ENCODE measurements at places on chromosomes 13 and 19. TPM values are rescaled to one million over a fixed set of nuclear protein-coding genes. Genes with fewer than 3 reads are reported as not detected.
A peak's percentile ranks its signal among the peaks of the same experiment; 100 is the strongest.

DNA sequence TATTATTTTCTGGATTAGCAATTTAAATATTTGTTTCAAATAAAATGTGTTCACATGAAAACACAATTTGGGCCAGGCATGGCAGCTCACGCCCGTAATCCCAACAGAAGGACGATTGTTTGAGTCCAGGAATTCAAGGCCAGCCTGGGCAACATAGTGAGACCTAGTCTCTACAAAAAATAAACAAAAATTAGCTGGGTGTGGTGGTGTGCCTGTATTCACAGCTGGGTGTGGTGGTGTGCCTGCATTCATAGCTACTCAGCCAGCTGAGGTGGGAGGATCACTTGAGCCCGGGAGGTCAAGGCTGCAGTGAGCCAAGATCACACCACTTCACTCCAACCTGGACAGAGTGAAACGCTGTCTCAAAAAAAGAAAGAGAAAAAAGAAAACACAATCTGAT, 46.4 kb downstream of the KPNA3 start:
- peaks cover 10% of the 10 kb centered on the region for H3K4me1 ChIP-seq
- DNase-seq, result no peak
- no peaks in the 10 kb centered on the region for H3K27me3 ChIP-seq
- no peak overlapping the region for H3K4me3 ChIP-seq
- no peak overlapping the region for H3K27ac ChIP-seq

DNA sequence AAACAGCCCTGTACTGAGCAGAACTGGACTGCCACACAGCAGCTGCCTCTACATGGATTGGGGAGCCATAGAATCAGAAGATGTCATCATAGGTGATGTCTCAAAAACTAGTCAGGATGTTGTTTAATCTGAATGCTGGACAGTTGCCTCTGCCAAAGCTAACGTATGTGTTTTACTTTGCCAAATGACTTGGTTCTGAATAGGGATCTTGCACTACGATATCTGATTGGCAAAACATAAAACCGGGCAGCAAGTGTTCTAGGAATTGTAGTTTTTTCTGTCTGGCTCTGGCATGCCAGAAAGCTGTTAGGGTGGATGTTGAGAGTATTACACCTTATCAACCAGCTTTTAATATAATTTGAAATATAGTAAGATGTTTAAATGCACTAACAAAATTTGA, 645.9 kb downstream of the GPC5 start:
- H3K27ac ChIP-seq, result no peak overlapping the region
- H3K4me3 ChIP-seq, result no peak overlapping the region
- no peaks in the 10 kb centered on the region for H3K4me1 ChIP-seq
- peaks cover 5% of the 10 kb centered on the region for H3K27me3 ChIP-seq
- H3K36me3 ChIP-seq, result no peaks in the 10 kb centered on the region

DNA sequence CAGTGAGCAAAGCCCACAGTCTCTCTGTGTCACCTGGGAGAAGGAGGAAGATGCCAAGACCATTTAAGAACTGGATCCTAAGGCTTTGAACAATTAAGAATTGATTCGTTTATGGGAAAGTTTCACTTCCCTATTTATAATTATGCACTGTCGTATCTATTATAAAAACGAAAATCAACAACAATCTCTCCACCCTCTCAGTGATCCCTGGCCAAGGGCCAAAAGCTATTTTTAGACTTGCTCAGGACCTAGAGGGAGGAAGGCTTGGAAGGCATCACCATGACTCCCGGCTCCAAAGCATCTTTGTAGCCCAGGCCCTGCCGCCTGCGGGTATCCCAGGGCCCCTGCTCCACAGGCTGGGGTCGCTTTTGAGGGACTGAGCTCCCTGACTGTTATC, 1.3 kb downstream of the RHPN2 start:
- no peaks in the 10 kb centered on the region for H3K27me3 ChIP-seq
- peaks cover 11% of the 10 kb centered on the region for H3K4me1 ChIP-seq
- no peak for DNase-seq
- H3K4me3 ChIP-seq, result peak overlapping the region; percentile 74

DNA sequence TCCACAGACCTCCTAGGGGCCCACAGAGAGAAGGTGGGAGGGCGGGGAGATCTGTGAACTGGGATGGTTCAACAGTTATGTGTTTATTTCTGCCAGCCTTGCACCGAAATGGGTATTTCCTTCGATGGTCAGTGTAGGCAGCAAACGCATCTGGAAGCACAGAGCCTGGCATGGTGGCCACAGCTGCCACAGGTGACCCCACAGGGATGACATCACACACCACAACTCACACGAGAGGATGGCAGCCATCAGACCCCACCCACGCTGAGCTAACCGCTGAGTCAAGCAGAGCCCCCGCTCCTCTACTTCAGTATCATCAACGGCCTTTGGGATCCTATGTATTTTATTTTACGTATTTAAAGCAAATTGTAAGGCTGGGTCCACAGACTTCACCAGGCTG, 37.4 kb downstream of the NAXD start:
- no peak overlapping the region for H3K27ac ChIP-seq
- no peaks in the 10 kb centered on the region for H3K4me1 ChIP-seq
- DNase-seq, result no peak
- peaks cover 14% of the 10 kb centered on the region for H3K36me3 ChIP-seq
- no peaks in the 10 kb centered on the region for H3K27me3 ChIP-seq

- peaks cover 1% of the 10 kb centered on the region for H3K4me1 ChIP-seq
- no peak for DNase-seq
- no peaks in the 10 kb centered on the region for H3K36me3 ChIP-seq
- peaks cover 7% of the 10 kb centered on the region for H3K27me3 ChIP-seq
- H3K27ac ChIP-seq, result no peak overlapping the region
Observed at GRCh38 chr19:1502433-1503088, 10.3 kb downstream of the ADAMTSL5 start.

GRCh38 chr13:73695325-73695724, 438.9 kb downstream of the KLF12 start:
- no peak overlapping the region for H3K4me3 ChIP-seq
- DNase-seq, result no peak
- H3K4me1 ChIP-seq, result peaks cover 4% of the 10 kb centered on the region
- no peaks in the 10 kb centered on the region for H3K27me3 ChIP-seq
- H3K27ac ChIP-seq, result no peak overlapping the region
- peaks cover 14% of the 10 kb centered on the region for H3K36me3 ChIP-seq

GRCh38 chr13:20465218-20465879, 60.3 kb downstream of the CRYL1 start:
- no peak overlapping the region for H3K4me3 ChIP-seq
- DNase-seq, result no peak
- H3K27me3 ChIP-seq, result no peaks in the 10 kb centered on the region

DNA sequence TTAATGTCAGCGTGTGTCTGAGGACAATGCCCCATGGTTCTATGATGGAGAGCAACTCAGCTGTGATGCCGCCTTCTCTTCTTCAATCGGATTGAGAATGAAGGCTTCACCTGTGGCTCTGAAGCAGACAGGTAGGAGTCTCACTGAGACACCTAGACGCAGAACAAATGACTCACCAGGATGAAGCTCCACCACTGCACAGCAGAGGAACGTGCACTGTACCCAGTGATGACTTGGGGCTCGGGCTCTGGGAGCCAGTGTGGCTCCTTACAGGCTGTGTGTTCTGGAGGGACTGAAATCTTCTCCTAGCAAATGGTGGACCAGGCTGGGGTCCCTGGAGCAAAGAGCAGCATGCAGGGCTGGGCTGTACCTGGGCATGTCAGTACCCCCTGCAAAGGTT, 44.0 kb downstream of the CCDC70 start:
- DNase-seq, result no peak
- H3K27ac ChIP-seq, result no peak overlapping the region
- H3K36me3 ChIP-seq, result peaks cover 2% of the 10 kb centered on the region
- no peaks in the 10 kb centered on the region for H3K27me3 ChIP-seq
- H3K4me3 ChIP-seq, result no peak overlapping the region

DNA sequence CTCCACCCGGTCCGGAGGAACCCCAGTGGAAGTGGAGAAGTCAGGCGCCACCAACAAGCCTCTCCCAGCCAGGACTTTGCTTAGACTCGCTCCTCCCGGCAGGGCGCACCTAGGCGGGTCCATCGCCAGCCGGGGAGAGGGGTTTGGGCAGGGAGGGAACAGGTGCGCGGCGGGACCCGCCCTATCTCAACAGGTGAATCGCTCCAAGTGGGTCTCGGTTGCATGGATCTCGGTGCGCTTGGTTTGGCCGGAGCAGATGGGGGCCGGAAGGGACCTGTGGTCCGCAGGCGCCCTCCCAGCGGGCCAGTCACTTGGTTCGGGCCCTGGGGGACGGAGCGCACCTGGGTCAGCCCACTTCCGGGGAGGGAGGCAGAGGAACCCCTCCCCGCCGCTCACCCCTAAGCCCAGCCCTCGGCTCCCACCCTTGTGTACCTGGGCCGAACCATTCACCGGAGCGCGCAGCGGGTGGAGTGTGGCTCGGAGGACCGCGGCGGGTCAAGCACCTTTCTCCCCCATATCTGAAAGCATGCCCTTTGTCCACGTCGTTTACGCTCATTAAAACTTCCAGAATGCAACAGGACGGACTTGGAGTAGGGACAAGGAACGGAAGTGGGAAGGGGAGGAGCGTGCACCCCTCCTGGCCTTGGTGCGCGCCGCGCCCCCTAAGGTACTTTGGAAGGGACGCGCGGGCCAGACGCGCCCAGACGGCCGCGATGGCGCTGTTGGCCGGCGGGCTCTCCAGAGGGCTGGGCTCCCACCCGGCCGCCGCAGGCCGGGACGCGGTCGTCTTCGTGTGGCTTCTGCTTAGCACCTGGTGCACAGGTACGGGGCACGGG, at the start of gene LSR:
TSS of gene LSR (plus strand) at position 693 of the 836 bp plus-strand sequence. CDS start at position 714, 21 bp downstream.
- peak within 1 kb of the TSS; percentile 50 for H3K4me3 ChIP-seq
- peaks cover 3% of the 10 kb centered on the region for H3K36me3 ChIP-seq
- peaks cover 10% of the 10 kb centered on the region for H3K4me1 ChIP-seq
- H3K27ac ChIP-seq, result no peak within 1 kb of the TSS

DNA sequence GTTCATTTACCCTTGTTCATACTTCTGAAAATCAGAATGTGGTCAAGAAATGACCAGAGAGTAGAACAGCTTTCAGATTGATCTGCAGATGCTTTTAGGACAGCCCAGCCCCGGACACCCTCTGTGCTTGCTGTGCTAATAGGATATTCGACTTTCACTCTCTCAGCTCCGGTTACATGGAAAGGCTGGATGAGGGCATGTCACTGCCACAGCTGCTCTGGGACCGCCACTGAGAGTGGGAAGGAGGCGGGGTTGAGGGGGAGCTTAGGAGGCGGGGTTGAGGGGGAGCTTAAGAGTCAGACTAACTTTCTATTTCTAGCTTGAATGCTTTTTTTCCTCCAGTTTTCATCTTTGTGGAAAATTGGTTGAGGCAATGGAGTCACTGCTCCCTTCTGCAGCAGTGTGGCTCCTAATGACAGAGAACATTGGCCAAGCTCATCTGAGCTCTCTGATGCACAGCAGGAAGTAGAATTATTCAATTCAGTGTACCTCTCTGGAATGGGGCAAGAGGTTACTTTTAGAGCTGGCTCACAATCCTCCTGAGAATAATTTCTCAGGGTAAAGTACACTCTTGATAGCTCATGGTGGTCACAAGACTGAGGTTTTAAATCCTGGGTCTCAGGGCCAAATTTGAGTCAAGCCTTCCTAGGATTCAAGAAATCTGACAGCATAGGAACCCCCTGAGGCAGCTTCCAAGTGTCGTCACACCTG, 74.6 kb upstream of the NPAS1 start:
- H3K4me1 ChIP-seq, result peaks cover 40% of the 10 kb centered on the region
- H3K36me3 ChIP-seq, result peaks cover 5% of the 10 kb centered on the region
- H3K27ac ChIP-seq, result peak overlapping the region; percentile 96
- no peak for DNase-seq
- peak overlapping the region; percentile 48 for H3K4me3 ChIP-seq
- H3K27me3 ChIP-seq, result no peaks in the 10 kb centered on the region

DNA sequence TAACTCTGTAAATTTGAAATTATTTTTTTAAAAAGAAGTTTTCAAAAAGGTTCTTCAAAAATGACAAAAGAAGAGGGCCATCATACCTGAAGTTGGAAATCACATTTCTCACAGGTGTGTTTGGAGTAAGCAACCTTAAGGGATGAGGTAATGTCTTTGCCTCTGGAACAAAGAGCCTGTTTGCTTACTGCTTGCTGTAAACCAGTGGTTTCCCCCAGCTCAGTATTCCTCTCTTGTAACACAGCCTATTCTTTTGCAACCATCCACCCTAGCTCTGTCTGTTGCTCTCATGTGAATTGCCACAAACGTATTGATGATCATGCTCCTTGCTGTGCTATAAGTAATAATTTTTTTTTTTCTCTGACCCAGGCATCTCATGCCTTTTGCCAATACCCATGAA, 38.1 kb downstream of the UCHL3 start:
- no peak overlapping the region for H3K27ac ChIP-seq
- H3K27me3 ChIP-seq, result no peaks in the 10 kb centered on the region
- H3K36me3 ChIP-seq, result peaks cover 20% of the 10 kb centered on the region

DNA sequence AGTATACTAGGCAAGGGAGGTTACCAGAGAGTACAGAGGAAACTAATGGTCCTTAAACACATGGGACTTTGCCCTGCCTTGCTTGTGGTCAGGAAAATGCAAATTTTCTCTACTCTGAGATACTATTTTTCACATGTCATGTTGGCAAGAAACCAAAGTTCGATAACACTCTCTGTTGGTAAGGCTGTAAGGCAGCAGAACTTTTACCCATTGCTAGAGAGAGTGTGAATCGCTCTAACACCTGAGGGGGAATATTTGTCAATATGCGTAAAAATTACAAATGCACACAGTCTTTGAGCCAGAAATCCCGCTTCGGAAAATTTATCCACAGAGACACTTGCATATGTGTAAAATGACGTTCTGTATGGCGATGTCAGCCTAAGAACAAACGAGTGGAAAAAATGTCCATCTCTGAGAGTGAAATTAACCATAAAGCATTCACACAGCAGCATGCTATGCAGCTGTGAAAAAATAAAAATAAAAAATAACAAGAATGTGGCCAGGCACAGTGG, 9.5 kb upstream of the RFX1 start:
- no peak overlapping the region for H3K4me3 ChIP-seq
- no peaks in the 10 kb centered on the region for H3K4me1 ChIP-seq
- H3K27ac ChIP-seq, result no peak overlapping the region

DNA sequence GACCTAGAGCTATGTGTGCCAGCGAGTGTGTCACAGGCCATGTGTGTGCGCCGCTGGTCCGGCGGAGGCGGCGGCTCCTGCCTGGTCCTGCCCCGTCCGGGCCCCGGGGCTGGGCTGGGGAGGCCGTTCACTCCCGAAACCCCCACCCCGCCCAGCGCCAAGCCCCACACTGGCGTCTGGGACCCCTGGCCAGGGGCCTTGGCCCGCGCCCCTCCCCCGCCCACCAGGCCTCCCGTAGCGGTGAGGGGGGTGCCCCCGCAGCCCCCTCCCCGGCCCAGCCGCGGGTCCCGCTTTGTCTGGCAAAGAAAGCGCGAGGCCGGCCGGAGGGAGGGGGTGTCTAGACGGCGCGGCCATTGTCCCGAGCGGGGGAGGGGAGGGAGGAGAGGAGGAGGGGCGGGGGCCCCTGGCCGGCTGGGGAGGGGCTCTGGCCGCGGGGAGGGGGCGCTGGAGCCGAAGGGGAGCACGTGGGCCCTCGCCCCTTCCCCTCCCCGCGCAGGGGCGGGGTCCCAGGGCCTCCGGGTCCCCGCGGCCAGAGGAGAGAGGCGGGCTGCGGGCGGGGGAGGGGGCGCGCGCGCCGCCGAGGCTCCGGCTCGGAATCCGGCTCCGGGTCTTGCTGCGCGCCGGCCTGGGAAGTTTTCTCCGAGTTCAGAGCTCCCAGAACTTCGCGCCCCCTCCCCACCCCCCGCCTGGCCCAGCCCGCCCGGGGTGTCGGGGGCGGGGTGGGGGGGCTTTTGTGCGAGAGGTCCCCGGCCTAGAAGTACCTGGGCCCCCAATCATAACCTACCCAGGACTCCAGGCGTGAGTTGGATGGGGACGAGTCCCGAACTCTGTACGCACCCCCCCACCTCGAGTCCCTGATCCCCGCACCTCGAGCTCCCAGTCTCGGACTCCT, 888 bp downstream of the NOTCH3 start:
- peaks cover 36% of the 10 kb centered on the region for H3K4me1 ChIP-seq
- no peak for DNase-seq
- H3K4me3 ChIP-seq, result peak overlapping the region; percentile 82

Gene COX7A1
- not detected for total RNA-seq

Gene METTL21C
- not detected for total RNA-seq

Gene FOSB
- 43.8 TPM for total RNA-seq

Gene TGFBR3L
- total RNA-seq, result 11.6 TPM

Gene CYSLTR2
- not detected for total RNA-seq
